ENCODE measurements at places on chromosomes 2 and 18.

DNA sequence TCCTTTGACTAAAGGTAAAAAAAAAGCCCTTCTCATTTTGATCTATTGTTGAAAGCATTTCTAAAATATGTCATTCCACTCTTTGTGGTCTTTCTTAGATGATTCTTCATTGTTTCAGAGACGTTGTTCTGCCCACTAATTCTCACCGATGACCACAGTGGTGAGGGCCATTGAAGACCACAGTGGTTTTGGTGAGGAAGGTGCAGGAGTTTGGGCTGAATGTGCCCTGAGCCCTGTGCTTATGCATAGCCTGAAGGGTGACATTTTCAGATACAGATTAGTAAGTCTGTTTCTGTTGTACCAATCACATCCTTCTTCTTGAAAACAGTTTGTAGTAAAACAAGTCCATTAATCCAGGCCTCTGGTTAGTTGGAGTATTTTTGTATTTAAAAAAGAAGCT, 251.3 kb upstream of the ATP5MC3 start:
- DNase-seq, result no peak

DNA sequence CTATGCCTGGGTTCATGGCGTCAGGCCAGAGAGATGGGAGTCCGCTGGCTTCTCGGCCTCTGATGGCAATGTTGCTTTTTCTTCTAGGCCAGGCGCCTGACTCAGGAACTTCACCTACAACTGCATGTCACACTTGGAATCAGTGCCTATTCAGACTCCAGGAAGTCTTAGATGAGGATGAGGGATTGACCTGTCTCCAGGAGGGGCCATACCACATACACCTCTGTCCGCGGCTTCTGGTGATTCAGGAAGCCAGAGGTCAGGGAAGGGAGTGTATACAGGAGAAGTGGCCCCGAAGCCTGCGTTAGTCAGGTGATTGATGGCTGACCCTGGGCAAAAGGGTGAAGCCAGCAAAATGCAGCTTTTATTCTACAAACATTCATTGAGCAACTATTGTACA, 109.1 kb upstream of the RMDN2 start:
- DNase-seq, result no peak

GRCh38 chr18:4720518-4720917, 265.4 kb upstream of the DLGAP1 start:
- no peak for DNase-seq

GRCh38 chr2:46747297-46747818, 168.2 kb downstream of the MCFD2 start:
- DNase-seq, result no peak

- no peak for DNase-seq
Observed at GRCh38 chr2:54469484-54470053, 13.4 kb downstream of the SPTBN1 start.

DNA sequence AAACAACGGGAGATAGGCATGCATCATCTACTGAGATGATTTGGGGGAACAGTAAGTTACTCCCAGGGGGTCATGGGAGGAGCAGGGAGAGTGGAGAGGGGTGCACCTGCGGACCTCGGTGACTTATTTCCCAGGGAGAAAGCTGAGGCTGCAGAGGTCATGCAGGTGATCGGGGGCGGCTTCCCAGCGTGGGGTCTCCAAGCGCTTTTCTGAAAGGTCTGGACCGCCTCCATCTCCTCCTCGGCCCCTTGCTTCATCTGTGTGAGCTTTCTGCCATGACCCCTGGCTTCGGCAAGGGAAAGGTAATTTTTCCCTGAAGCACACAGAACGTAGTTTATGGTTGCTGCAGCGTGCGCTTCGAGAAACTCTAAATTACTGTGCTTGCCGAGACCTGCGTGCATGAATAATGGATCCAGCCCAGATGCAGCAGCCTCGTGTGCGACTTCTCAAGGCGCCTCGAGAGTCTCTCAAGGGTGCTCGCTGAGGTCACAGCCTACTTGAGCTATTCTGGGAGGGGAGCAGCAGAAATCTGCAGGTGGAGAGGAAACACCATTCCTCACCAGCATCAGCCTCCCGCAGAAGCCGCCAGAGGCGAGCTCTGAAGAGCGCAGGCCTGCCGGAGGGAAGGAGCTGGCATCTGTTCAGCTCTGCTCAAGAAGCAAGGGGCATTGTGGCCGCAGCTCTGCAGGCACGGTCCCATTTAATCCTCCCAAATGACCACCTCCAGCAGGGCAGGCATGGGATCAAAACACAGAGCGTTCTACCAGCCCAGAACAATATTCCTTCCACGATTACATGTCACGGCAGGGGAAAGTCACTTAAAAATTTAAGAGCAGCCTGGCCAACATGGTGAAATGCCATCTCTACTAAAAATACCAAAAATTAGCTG, 308.4 kb upstream of the MYT1L start:
- DNase-seq, result no peak

GRCh38 chr2:108268001-108268400, 20.7 kb upstream of the SULT1C2 start:
- DNase-seq, result no peak

DNA sequence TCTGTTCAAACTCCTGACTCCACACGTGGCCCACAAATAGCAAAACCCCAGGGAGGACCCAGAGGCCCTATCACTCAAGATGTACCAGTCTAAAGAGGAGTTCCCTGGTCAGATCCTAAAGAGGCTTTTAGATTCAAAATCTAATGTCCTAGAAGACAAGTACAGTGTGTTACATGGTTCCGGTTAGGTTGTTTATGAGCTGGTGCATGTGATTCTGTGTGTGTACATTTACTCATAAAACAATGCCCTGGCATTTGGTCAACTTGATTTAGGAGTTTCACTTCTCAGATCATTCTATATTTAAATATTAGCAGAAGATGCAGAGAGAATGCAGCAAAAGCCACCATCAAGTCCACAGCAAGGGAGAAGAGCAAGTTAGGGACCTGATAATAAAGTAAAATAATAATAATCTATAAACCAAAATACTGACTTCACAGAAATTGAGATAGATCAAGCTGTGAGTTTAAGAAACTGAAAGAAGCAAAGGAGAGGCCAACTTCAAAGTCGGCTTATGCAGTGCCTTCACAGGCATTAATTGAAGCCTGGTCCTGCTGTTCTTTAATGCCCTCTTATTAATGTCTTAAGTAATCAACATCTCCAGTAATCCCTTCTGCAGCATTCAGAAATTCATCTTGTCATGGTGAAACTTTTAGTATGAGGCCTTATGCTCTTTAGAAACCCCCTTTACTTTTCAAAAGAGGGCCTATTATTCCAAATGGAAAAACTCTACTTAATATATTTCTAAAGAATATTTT, 4.2 kb upstream of the AP1S3 start:
- DNase-seq, result no peak

GRCh38 chr18:78986018-78986481, 6.4 kb downstream of the SALL3 start:
- DNase-seq, result no peak

DNA sequence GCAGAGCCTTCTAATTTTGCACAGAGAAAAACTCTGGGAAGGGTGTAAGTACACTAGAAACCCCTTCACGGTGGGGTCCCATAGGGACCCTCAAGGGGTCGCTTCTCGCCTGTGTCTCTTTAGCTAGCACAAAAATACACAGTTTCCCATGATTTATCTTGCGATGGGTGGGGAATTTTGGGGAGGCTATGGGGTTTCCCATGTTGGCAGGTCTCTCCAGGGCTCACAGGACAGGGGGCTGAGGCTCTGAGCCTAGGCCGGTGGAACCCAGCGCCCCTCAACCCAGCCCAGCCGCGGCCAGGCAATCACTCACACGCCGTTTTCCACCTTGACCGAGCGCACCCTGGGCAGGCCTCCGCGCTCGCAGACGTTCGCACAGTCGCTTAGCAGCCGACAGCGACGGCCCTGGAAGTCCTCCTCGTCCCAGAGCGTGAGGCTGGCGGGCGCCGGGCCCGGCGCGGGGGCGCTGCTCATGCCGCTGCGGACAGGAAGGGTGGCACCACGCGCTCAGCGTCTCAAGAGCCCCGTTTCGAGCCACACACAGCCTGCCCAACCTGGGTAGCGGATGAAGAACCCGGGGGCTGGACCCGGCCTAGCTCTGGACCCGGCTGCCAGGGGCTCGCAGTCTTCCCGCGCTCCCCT, 398 bp downstream of the CRYBA2 start:
- no peak for DNase-seq

DNA sequence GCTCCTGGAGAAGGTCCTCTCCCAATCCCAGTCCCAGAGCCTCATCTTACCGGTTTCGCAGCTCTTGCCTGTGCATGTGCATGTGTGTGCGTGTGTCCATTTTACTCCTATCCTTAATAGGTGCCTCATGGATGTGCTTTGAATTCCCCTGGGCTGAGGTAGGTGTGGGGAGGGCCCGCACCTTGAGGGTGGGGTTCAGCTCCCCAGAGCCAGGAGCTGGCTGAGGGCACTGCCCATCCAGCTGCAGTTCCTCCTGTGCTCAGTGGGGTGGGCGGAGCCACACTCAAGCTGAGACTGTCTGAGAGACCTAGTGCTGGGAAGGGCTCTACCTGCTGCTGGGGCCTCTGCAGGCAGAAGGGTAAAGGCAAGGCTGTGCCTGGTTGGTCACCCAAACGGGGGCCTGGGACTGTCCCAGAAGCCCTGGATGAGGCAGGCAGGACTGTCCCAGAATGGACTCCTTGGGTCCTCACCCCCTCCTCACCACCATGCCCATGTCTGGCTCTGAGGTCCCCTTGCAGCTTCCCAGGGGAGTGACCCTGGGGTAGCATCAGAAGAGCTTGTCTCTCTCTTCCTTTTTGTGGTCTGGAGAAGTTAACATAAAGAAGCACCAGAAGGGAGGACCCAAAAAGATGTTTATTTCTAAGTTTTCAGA, 8.9 kb downstream of the GDF7 start:
- DNase-seq, result no peak

GRCh38 chr2:149732730-149733290, 145.2 kb upstream of the MMADHC start:
- DNase-seq, result no peak

DNA sequence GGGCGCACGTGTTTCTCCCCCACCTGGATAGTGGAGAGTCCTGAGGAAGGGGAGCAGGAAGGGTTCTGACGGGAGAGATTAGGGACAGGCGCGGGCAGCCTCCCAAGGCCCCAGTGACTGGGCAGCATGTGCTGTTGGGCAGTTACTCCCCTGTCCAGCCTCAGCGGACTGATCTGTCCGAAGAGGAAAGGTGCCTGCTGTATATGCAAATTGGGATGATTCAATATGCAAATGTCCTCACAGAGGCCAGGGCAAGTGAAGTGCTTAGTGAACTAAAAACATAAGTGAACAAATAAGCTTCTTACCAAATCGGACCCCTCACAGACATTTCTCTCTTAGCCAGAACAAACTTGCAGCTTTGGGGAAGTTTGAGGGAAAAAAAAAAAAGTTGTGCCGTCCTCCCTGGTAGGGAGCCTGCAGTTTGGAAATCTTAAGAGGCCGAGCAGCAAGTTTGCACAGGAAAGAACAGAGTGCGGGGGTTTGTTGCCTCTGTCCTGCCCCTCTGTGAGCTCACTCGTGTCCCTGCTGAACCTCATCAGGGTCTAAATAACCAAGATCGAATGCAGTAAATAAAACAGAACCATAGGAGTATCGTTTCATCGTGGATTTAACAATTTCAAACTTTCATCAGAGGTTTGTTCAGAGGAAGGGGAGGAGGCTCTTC, 141.4 kb downstream of the KCTD1 start:
- no peak for DNase-seq

All from stimulated activated CD8-positive, alpha-beta memory T cell treated with anti-CD3 and anti-CD28 coated beads, Interleukin-7, amount 100 ng/mL, for 24 hours (primary cell).